WTC11 (cell line): ENCODE measurements at places on chromosomes 11 and 22. TPM values are rescaled to one million over a fixed set of nuclear protein-coding genes. Genes with fewer than 3 reads are reported as not detected.

IGF2 gene
- total RNA-seq: 1.5 to 2.7 TPM (median 2.6 TPM) in 3 replicates

THY1 gene
- 325 to 376 TPM (median 365 TPM) in 3 replicates for total RNA-seq

WBP2NL gene
- total RNA-seq: not detected in 3 replicates

OR8B2 gene
- not detected in 3 replicates for total RNA-seq

FSHB gene
- not detected in 3 replicates for total RNA-seq

GLYAT gene
- total RNA-seq: 0.32 TPM in 1 of 3 replicates, not detected in the others

ZPR1 gene
- total RNA-seq: 55.2 to 59.6 TPM (median 56.6 TPM) in 3 replicates

GRCh38 chr11:122116591-122116990 is 576 bp upstream of the BLID start:
- DNase-seq: no peak

DNA sequence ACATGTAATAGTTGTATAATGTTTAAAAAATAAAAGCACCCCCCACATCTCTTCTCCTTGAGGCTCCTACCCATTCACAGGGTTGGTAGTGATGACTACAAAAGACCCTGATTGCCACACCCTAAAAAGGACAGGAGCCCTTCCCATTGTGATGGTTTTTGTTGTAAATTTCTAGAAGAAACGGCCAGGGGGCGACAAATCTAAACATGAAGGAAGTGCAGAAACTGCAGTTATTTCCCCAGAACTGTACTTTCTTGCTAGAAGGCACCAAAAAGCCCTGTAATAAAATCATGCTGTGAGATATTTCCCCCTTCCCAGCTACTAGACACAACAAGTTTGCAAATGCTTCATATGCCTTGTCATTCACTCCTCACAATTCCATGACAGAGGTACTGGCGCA is 10.8 kb downstream of the PRR5L start:
- no peak for DNase-seq

DNA sequence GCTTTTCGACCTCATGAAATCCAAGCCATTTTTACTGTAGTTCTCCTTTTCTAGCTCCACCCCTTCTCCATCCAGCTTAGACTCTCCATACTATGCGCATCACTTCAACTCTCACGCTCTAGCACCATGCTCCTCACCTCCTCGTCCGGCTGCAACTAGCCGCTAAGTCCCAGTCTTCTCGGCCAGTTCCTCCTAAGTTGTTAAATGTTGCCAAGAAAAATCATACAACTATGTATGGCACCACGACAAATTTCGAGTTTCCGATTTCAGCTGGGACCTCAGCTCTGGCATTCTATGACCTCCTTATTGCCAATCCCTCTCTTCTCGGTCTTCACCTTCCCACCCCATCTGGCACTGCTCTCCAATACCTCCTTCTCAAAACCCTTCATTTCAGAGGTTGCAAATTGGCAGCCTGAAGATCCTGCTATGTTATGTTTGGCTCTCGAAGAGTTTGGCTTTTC is 1.0 kb downstream of the ZNF70 start:
- no peak for DNase-seq

- DNase-seq: no peak
Observed at GRCh38 chr11:67500484-67500821, 4.7 kb downstream of the PITPNM1 start.

DNA sequence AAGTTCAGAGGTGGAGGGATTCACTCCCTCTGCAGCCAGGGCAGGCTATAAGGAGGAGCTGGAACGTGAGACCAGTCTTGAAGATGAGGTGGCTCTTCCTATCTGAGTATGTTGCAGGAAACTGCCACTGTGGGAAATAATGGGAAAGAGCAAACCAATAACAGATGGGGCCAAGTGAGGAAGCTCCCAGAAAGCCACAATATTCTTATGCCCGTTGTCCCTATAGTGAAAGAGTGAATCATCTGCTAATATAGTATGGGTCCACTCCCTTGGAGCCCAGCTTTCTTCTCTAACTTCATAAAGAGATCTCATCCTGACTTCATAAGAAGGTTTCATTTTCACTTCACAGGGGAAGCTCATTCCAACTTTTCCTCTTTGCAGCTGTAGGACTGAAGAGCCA is 206.4 kb downstream of the BLID start:
- DNase-seq: no peak

- no peak for DNase-seq
Observed at GRCh38 chr11:128098781-128099180, 488.6 kb downstream of the ETS1 start.

DNA sequence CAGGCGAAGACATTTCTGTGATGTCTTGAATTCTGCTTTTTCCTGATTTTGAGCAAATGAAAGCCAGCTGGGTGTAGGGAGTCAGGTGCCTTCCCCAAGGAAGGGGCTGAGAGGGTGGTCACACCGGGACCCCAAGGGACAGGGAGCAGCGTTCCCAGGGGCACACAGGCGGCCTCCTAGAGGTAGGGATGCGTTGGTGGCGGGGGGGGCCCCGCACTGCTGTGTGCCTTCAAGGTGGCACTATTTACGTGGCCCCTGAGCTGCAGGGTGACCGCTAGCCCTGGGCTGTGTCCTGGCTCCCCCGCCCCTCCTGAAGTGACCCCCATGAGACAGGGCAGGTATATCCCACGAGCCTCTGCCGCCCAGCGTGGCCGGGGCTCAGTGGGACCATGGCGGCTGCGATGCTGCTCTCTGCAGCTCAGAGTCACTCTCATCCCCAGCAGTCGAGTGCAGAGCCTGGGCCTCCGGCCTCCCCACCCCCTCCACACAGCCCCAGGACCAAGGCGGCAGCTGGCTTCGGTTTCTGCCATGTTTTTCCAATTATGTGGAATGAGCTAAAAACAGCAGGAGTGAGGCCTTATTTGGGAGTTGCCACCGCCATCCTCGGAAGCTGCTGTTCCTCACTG is 60.9 kb downstream of the LRP5 start:
- no peak for DNase-seq

- DNase-seq: no peak
Observed at GRCh38 chr11:1161410-1162137, 3.8 kb downstream of the MUC5AC start.

DNA sequence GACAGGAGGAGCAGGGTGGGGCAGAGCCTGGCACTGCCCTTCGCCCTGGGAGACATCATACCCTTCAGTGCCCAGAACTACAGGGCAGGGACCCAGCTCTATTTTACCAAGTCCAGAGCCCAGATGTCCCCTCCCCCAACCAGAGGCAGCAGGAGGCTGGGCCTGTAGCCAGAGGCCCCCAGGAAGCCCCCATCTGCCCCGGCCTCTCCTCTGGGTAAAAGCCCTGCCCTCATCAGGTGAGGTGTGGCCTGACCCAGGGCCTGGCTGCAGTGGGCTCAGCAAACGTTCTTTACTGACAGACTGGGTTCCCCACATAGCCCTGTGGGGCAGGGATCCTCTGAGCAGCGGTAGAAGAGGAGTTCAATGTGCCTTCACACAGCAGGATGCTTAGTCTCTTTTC is 51.8 kb upstream of the SLC22A12 start:
- DNase-seq: no peak

GRCh38 chr11:71580057-71581003 is 2.3 kb downstream of the KRTAP5-11 start:
- DNase-seq: peak; percentile 63

DNA sequence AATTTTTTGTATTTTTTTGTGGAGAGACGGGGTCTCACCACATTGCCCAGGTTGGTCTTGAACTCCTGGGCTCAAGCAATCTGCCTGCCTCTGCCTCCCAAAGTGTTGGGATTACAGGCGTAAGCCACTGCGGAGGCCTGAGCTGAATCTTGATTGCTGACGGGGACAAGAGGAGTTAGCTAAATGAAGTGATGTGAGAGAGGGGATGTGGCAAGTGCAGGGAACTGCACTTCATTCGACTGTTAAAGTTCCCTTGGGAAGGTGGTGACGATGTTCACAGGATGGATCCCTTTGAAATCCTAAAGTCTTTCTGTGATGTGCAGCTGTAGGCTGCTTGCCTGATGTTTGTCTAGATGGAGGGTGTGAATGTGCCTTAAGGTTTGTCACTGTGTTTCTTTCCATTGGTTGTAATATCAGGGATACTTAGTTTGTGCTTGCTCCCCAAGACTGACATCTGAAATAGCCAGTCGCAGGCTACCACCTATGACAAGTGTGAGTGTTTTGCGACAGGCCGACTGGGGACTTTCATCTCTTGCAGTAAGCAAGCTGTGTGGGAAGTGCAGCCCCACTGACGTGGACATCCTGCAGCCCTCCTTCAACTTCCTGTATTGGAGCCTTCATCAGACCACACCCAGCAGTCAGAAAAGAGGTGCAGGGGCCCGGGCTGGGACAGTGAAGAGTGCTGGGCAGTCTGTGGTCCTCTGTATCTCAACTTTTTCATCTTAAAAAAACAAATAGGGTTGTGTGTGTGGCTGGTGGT is 19.6 kb upstream of the CCDC134 start:
- no peak for DNase-seq

DNA sequence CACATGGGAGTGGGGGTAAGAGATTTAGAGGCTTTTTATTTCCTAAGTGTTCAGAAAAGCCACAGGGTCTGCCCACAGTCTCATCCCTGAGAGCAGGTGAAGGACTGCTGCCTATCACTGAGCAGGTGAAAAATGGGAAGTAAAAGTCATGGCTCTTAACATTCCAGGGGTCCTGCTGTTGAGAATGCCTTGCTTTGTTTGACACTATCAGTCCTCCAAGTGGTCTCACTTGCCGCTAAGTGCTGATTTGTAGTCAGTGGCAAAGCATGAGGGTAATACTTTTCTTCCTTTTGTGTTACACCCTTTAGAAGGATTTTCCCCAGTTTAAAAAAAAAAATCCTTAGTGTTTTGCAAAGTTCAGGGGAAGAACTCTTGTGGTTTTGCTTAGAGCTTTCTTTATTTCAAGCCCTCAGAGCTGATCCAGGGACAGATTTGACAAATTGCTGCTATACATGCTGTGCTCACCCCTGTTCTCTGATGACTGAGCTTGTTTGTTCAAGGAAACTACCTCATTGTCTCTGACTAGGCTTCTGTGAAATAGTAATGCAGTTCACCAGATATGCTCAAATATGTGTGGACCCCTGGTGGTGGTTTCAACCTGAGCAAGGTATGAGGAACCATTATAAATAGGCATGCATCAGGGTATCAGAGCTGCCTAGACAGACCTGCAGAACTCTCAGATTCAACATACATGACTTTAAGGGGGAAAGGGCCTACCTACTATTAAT is 141.0 kb downstream of the ARHGAP42 start:
- no peak for DNase-seq

DNA sequence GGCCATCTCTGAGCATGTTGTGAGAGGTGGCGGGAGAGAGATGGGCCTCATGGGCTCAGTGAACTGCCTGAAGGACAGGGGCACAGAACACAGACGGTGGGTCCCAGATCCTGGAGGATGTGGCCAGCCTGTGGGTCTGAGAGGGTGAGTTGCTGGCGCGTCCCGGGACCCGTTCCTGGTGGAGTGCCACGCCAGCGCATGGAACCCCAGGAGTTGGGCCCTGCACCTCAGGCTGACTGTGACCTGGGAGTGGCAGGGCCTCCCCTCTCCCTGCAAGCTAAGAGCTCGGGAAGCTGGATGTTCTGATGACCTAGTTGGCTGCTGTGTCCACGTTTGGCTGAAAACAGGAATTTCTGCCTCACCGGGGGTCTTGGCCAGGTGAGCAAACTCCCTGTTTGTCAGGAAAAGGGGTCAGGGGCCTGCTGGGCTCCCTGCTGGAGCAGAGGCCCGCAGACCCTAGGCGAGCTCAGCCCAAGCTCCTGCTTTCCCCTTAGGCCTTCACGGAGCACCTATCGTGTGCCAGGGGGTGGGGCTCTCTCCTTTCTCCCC is 15.0 kb downstream of the LRRC32 start:
- peak; percentile 8 for DNase-seq

DNA sequence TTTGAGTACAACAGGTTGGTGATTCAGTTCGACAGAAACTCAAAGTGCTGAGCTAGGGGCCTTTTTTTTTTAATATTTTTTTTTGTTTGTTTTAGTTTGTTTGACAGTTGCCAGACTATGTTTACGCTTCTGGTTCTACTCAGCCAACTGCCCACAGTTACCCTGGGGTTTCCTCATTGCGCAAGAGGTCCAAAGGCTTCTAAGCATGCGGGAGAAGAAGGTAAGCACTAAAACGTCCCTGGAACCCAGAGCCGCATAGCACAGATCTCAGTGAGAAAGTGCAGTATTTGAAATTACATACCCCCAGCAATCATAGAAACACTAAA is 649 bp downstream of the PRRG4 start:
- DNase-seq: no peak

GRCh38 chr11:1310318-1310687 is 871 bp upstream of the TOLLIP start:
- DNase-seq: no peak

DNA sequence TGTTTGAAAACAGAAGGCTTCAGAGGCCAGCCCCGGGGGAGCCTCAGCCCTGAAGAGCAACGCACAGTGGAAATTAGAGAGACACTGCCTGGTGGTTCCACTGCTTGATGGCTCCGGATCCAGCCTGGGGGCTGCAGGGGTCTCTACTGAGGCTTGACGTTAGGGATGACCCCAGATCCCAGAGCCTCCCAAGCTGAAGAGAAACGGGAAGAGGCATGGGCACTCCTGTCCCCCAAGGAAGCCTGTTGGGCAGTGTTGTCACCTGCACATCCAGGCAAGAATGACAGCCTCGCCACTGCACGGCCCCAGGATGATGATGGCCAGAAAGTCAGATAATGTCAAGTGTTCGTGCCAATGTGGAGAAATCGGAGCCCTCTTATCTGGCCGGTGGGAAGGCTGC is 56.8 kb upstream of the FGF3 start:
- DNase-seq: no peak

DNA sequence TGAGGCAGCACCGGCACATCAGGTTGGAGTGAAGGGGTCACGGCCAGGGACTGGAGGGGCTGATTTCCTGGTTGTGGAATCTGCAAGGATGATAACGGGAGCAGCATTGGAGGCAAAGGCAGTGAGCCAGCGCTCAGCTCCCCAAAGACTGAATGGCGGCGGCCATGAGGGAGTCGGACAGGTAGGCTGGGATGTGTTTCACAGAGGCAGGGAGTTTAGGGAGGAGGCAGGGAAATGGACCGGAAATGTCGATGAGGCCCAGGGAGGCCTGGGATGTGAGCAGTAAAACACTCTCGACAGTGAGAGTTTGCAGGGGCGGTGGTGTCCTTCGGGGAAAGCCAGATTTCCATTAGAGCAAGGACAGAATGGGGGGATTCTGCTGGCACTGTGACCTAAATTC is 64.2 kb upstream of the EIF3D start:
- no peak for DNase-seq

GRCh38 chr11:28759311-28759710 is 651.1 kb downstream of the METTL15 start:
- no peak for DNase-seq

- no peak for DNase-seq
Observed at GRCh38 chr22:24440270-24440717, 12.9 kb downstream of the ADORA2A start.
